ENCODE measurements at places on chromosomes 12 and 14.

DNA sequence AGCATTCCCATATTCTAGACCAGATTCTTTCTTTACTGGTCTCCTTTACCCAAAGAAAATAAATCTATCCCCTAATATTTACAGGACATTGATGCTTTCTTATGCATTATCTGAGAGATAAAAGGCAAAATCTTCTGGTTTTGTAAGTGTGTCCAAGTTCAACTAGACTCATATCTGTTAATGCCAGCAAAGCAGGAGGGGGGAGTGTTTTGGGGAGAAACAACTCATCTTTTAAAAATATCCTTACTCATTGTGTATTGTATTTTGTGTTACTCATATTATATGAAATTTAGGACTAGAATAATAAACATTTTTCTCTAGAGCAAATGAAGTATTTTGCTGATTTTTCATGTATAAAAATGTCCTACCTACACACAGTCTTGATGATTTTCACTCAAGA lies 54.8 kb downstream of the SAMD4A start:
- no peak for DNase-seq

DNA sequence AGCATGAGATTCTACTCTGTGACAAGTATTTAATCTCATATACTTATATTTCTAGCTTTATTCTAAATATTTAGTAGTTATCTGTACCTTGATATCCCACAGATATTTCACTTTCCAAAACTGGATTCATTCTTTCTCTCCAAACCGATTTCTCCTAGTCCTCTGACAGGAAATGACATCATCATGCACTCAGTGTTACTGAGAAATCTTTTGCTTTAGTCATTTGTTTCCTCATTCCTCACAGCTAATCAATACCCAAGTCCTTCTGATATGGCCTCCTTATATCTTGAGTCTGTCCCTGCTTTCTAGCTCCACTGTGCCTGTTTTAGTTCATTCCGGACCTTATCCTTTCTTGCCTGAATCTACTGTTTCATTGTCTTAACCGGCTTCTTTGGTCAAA lies 39.4 kb upstream of the E2F7 start:
- DNase-seq, result no peak

- DNase-seq, result no peak
Measured at GRCh38 chr12:120115066-120115465, 1.5 kb downstream of the RAB35 start.

- no peak for DNase-seq
Measured at GRCh38 chr14:56417173-56417572, 162.4 kb upstream of the TMEM260 start.

DNA sequence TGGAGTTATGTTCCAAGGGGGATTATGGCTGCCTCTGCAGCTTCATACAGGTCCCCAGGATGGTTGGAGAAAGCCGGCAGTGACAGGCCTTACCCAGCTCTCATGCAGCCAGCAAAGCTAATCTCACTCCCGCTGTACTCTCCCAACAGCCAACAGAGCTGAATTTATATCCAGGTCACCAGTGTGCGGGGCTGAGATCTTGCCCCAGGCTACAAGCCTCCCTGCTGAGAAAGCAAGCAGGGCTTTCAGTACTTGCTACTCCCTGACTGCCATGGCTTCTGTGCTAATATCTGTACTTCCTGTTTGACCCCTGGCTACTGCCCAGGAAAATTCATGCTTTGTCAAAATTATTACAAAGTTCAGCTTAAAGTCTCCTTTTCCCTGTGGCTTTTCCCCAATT lies 92.9 kb downstream of the ATP23 start:
- no peak for DNase-seq

GRCh38 chr12:131775392-131776236 lies 52.6 kb upstream of the MMP17 start:
- DNase-seq, result no peak

DNA sequence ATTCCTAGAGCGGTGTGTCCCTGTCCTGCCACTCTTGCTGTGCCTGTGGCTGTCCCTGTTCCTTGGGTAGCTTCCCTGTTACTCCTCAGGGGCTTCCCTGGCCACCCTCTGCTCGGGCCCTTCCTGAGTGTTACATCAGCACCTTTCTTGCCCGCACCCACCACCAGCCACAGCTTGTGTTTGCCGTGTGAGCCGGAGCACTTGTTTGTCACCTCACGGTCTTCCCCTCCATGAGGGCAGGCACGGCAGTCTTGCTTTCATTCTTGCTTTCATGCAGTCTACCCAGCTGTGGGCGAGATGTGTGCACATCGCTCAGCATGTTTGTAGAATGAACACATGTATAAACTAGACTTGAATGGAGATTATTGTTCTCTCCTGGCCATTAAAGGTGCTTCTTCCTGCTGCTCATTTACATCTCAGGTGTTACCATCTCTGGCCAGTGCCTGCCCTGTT lies 42.0 kb downstream of the TRAF3 start:
- peak; percentile 15 for DNase-seq

DNA sequence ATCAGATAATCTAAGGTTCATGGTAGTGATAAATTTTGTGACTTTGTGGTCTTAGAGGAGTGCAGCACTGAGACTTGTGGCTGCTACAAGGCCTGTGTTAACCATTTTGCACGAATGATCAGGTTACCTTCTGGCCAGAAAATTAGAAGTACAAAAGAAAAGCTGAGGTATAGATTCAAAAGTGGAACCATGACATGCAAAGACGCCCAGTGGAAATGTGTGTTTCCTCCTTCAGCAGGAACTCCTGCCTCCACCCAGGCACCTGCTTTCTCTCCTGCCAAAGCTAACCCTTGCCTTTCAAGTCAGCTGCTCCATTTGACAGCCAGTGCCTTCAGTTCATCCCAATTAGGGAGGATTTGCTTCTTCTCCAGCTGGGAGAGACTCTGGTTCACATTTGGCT lies 10.1 kb downstream of the PDE6H start:
- peak; percentile 46 for DNase-seq

DNA sequence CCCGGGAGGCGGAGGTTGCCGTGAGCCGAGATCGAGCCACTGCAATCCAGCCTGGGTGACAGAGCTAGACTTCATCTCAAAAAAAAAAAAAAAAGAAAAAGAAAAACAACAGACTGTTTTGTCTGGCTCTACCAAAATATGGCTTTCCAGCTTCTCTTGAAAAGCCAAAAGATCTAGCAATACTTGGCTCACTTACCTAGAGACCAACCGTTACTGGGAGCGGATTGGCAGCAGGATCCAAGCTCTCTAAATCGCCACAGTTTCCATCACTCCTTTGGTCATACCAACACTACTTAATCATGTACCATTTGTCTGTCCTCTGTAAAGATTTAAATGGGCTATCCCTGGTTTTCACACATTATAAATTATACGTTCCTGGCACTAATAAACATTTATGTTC lies 87.6 kb upstream of the GPHB5 start:
- no peak for DNase-seq

DNA sequence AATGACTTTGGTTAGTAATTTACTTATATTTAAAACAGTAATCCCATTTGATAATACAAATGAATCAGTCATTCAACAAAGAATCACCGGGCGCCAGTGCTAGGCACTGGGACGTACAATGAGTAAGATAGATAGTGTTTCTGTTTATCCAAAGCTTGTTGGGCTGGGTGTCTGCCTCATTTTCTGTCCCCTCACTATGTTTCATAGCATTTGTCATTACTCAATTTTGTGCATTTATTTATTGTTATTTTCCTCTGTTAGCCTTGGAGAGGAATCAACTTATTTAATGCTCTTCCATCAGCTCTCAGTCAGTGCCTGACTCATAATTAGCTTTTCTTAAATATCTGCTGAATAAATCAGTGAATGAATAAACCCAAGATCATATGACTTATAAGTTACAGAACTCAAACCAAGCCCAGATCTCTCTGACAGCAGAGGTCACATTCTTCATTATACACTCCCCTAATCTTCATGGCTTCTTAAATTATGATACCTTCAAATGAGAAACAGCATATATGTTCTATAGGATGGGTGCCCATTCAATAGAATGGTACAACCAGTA lies 86.2 kb downstream of the TSPAN8 start:
- no peak for DNase-seq

GRCh38 chr12:24544368-24544767 lies 404.5 kb downstream of the BCAT1 start:
- DNase-seq, result no peak

GRCh38 chr14:90159146-90159545 lies 97.2 kb upstream of the PSMC1 start:
- no peak for DNase-seq

DNA sequence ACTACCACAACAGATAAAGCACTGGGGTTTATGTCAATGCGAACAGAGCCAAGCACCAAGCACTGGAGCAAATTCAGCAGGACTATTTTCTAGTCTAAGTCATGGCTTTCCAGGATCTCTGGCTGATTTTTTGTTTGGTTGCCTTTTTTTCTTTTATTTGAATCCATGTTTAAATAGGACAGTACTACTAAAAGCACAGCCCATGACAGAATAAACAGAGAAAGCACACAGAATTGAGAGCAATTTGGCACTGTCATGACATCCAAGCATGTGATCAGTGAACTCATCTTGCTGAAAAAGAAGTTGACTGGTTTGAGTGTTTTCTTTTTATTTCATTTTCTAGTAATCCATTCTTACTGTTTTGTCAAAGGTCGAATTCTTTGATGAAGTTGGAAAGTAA lies 23.1 kb upstream of the RERG start:
- DNase-seq, result no peak

DNA sequence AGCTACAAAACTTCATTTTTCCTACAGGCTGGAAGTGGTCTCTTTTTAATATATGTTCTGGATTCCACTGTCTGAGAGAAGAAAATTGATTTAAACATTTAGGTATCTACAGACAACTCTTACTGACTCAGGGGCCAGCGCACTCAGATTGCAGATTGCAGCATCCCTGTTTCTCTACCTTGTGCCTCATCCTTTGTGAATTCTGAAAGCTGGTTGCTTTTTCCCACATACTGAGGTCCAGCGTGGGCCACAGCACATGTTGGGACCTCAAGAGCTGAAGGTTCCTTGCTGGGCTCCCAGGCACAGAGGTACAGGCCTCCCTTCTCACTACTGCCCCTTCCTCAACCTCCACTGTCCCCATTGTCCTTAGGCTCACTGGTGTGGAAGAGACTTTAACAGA lies 101.7 kb upstream of the CCDC175 start:
- DNase-seq, result no peak

DNA sequence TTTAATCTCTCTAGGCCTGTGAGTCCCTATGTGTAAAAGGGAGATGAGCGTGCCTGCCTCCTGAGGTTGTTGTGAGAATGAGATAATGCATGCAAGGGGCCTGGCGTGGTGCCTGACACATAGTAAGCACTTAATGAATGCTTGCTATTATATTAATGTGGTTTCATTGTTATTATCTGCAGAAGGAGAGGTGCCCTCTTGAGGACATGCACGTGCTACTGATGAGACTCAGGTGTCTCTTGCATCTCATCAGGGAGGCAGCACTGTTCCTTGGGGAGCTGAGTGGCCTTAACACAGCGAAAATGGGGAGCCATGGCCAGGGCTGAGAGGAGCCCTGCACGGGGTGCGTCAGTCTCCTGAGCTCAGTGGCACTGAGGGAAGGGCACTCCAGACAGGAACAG lies 29.9 kb upstream of the BCDIN3D start:
- no peak for DNase-seq

- DNase-seq, result no peak
Measured at GRCh38 chr12:132907216-132907615, 19.8 kb upstream of the CHFR start.

DNA sequence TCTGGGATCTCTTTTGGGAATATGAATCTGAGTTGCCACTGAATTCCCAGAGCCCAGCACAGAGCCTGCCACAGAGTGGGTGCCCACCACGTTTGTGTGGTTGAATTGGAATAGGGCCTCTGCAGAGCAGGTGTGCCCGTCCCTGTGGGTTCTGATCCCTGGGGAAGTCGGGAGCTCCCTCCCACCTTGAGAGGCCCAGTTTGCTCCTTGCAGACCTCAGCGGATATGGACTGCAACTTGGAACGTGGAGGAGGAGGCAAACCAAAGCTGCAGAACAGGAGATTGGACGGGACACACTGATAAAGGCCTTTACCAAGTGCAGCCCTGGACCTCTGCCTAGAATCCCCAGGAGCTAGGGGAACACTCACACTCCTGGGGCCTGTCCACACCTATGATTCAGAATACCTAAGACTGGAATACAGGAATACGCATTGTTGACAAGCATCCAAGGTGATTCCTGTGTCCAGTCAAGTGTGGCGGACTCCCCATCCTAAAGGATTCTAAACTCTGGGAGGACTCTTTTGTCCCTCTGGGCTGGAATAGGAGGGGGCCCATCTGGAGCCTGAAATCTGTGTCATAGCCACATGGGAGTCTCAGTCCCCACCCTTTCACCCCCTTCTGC lies 2.4 kb downstream of the KRT76 start:
- no peak for DNase-seq

Measured in inflammatory macrophage treated with lipopolysaccharide for 4 hours (primary cell).